ENCODE measurements at places on chromosomes 7 and 10.
A peak's percentile ranks its signal among the peaks of the same experiment; 100 is the strongest.

DNA sequence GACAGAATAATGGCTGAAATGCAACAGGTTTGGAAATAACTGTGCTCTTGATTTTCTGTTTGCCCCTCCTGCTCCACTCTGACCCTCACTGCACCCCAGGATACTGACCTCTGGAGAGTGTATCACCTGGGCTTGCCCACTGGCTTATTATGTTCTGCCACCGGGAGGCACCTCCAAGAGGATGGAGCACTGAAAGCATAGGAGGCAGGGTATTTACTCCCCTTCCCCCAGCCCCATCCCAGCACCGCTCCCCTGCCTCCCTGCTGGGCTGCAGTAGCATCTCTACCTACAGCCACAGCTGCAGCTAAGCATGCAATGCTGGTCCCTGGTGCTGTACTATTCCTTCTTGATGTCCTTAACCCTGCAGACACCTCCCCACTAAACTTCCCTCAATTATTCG is 26.4 kb downstream of the RAB11FIP2 start:
- DNase-seq = no peak

GRCh38 chr10:123518765-123519164 is 147.4 kb upstream of the GPR26 start:
- no peak for DNase-seq

- DNase-seq = peak; percentile 68
Observed at GRCh38 chr10:95601116-95601719, 40.0 kb upstream of the SORBS1 start.

- no peak for DNase-seq
Observed at GRCh38 chr7:28708033-28708951, 249.8 kb downstream of the TRIL start.

DNA sequence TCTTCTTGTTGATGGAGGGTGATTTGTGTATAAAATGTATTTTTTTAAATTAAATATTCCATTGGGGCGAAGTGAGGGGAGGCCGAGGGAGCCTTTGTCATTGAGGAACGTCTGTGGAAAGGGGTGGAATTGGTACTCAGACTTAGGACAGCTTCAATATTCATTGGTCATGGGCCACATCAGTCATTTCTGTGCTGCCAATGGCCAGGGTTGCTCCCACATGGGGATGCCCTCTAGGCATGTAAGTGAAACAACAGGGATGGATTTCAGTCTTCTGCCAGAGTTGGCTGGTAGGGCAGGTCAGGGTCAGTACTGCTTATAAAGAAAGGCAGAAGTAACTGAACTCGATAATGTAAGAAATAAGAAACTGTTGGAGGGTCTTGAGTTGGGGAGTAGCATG is 47.2 kb downstream of the NEURL1 start:
- no peak for DNase-seq

GRCh38 chr7:129742256-129742655 is 130.7 kb downstream of the NRF1 start:
- DNase-seq = no peak

DNA sequence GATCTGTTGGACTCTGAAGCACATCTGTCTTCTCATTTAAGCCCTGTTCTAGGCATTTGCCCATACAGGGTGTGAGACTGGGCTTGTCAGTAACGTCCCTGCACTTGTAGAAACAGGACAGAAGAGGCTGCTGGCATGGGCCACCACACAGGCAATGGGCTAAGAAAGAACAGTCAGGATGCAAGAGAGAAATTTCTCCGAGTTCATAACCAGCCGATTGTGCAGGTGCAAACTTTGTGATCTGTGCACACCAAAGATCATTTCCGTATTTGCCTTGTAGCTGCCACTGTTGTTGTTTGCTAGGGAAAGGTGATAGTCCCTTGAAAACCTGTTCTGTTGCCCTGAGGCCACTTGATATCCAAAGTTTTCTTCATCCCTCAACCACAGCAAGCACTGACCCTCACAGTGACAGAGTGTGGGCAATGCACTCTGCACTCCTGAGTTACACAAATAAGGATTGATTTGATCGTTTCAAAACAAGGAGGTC is 20.3 kb downstream of the KLF6 start:
- no peak for DNase-seq
